ENCODE measurements at places on chromosomes 2 and 18.

GRCh38 chr2:37319754-37320609 is 4.7 kb downstream of the PRKD3 start:
- ATAC-seq = no peak

DNA sequence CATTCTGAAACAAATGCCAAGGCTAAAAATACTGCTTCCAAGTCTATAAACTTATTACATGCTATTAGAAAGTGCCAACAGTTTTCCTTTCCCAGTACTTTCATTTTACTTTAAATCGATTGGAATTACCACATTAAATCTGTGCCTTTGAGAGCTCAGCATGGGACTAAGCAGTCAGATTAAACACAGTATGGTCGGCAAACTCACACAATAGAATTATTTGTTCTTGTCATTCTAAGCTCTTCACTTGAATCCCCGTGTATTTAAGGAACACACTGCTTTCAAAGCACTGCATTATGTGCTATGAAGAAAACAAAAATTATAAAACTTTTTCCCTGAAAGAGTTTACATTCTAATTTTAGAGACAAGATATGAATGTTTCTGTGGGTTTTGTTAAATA is 444.4 kb upstream of the SLC39A10 start:
- no peak for ATAC-seq

GRCh38 chr2:191797500-191797899 is 49.4 kb downstream of the CAVIN2 start:
- ATAC-seq = no peak

- no peak for ATAC-seq
These were observed 217.1 kb upstream of the CYRIA start for GRCh38 chr2:16882706-16883105.

DNA sequence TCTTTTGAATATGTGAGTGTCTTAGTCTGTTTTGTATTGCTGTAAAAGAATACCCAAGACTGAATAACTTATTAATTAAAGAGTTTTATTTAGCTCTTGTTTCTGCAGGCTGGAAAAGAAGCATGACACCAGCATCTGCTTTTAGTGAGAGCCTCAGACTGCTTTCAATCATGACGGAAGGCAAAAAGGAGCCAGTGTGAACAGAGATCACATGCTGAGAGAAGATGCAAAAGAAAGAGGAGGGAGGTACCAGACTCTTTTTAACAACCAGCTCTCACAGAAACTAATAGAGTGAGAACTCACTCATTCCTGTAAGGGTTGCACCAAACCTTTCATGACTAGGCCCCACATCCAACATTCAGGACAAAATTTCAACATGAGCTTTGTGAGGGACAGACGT is 101.6 kb upstream of the HNMT start:
- ATAC-seq = no peak

- ATAC-seq = no peak
These were observed 121.8 kb downstream of the FHOD3 start for GRCh38 chr18:36419188-36419899.

- no peak for ATAC-seq
These were observed 99.2 kb downstream of the PTPRM start for GRCh38 chr18:7666195-7666776.

GRCh38 chr18:24263050-24263449 is 124.2 kb downstream of the CABYR start:
- no peak for ATAC-seq

DNA sequence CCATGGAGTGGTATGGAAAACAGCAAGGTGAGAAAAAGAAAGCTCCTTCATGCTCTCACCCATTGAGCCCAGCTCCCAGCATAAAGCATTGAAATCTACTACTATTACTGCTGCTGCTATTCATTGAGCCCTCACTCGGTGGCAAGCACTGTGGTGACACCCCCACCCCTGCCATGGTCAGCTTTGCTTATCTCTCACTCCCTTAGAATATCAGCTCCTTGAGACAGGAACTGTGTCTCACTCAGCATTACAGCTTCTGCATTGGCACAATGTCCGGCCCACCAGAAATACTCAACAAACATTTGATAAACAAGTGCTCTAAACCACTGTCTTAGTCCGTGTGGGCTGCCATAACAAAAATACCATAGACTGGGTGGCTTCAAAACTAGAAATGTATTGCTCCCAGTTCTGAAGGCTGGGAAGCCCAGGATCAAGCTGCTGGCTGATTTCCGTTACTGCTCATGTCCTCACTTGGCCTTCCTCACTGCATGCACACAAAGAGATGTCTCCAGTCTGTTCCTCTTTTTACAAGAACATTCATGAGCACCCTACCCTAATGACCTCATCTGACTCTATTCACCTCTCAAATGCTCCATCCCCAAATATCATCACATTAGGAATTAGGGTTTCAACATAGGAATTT is 116.3 kb downstream of the ZBTB7C start:
- ATAC-seq = no peak

- no peak for ATAC-seq
These were observed 199.2 kb upstream of the NT5C1B start for GRCh38 chr2:18788592-18788991.

DNA sequence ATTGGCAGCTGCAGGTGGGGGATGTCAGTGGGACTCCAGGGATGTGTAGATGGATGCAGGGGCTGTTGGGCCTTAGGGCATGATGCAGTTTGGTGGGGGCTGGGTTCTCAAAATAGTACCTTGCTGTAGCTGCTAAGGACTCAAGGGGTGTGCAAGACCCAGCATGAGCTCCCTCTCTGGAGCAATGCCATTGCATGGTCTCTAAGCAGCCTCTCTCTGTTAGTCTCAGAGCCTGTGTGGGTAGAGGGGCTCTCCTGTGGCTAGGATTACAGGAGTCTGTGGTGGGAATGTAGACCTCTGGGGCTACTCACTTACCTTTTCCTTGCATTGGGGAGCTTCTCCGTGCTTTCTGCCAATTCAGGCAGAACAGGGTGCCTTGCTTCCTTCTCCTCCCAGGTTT is 228.9 kb downstream of the LPIN1 start:
- no peak for ATAC-seq

DNA sequence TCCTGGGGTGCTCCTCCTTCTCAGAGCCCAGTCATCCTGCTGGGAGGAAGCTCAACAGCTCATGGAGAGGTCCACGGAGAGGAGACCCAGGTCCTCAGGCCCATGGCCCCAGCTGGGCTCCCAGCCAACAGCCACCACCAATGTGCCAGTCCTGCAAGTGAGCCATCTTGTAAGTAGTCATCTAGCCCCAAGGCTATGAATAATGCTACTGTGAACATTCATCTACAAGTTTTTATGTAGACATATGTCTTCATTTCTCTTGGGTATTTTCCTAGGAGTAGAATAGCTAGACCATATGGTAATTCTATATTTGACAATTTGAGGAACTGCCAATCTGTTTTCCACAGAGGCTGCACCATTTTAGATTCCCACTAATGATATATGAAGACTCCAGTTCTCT is 166.1 kb downstream of the MTCL1 start:
- no peak for ATAC-seq

DNA sequence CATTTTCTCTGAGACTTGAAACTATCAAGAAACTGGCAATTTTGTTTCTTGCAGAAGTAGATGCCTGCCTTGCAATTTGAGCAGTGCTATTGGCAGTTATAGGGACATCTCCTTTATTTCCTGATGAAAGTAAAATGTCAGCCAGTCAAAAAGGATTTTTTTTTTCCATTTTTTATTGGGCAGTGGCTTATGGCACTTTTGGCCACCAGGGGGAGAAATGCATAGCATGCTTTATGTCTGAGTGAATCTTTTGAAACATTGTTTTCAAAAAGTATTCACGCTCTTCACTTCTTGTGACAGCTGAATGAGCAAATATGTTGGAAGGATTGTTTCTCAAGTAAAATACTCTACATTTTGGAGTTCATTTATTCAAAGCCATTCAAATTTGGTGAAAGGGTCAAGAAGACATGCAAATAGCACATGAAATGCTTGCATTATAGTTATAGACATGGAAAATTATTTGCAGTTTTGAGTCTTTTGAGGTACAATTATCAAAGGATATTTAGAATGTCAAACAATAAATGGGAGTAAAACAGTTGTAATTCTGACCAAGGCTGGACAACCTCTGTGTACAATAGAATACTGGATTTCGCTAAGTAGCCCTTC is 491.0 kb downstream of the CDH2 start:
- no peak for ATAC-seq

DNA sequence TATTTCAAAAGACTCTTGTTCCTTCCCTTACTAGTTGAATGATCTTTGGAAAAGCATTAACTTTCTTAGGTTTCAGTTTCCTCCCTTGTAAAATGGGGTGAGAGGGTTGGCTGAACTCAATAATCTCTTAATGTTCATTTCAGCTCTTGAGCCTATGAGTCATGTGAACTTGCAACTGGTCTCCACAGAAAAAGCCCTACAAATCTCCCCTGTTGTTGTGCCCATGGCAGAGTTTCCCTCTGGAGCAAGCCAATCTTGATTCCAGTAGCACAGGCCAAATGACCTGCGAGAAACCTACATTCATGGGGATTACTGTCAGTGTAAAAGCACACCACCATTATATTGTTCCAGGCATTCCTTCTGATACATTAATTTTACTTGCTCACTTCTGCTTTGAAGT is 388.9 kb downstream of the ALK start:
- ATAC-seq = no peak

DNA sequence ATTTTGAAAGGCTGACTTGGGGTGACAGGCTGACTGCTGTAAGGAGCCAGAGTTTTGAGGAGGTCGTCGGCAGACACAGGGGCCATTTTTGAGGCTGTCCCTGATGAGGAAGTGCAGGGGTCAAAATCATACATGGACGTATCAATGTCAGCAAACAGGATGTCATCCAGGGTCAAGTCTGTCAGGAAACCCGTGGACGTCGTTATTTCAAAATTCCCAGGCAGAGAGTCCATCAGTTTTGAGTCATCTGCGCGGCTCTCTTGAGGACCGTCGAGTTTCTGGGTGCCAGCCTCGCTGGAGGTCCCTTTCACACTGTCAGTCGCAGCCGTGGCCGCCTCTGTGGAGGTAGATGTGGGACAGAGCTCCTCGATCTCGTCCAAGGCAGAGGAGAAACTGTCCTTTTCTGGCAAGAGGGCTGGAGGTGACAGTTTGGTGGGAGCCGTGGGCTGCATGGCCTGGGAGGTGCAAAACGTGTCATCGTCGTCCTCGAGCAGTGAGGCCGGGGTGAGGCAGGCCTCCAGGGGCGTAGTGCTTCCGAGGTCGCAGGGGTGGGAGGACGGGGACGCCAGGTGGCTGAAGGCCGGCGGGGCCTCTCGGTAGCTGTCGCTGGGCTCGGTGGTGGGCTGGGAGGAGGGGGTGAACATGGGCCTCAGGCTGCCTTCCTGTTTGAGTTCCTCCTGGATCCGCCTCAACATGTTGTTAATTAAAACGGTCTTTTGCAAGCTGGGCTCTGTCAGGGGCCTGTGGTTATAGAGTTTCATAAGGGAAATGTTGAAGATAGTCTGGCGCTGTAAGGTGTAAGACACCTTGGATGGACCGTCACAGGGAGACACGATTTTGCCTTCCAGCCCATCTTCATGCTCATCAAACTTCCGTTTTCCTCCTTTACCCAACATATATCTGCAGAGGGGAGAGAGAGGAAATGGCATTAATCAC is 17.5 kb downstream of the SERTAD2 start:
- ATAC-seq = no peak

DNA sequence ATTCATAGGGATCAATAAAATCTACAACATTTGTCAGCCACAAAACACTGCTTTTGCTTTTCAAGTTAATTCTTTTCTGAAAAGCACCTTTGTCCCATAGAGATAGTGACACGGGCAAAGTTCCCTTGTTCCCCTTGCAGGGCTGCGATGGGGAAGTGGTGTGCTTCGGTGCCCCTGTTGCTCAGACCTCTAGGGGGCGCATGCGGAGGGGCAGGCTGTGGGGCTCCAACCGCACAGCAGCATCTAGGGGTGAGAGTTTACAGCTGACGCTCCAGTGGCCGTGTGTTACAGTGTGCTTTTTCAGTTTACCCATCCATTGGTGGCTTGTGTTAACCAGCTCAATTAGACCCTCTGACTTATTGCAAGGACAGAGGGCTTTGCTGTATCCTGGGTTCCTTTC is 1432.2 kb upstream of the ACVR2A start:
- ATAC-seq = no peak

GRCh38 chr18:59928201-59928600 is 28.4 kb downstream of the PMAIP1 start:
- ATAC-seq = no peak

DNA sequence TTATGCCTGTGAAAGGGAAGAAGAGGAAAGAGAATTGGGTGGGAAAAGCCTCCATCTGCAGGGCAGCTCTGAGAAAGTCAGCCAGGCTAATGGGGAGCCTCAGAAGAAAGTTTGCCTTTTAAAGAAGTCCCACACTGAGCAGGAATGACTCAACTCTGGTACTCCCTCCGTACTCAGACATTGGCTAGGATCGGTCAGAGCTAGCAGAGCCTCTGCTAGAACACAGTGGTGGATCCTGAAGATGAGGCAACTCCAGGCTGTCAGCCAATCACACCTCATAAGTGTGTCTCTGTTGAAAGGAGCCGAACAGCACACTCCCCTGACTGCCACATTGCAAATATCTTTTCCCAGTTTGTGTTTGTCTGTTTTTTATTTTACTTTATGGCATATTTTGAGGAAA is 96.9 kb downstream of the HNRNPLL start:
- ATAC-seq = peak; percentile 51

- ATAC-seq = no peak
These were observed 170.2 kb downstream of the PRKCE start for GRCh38 chr2:45821558-45822271.

DNA sequence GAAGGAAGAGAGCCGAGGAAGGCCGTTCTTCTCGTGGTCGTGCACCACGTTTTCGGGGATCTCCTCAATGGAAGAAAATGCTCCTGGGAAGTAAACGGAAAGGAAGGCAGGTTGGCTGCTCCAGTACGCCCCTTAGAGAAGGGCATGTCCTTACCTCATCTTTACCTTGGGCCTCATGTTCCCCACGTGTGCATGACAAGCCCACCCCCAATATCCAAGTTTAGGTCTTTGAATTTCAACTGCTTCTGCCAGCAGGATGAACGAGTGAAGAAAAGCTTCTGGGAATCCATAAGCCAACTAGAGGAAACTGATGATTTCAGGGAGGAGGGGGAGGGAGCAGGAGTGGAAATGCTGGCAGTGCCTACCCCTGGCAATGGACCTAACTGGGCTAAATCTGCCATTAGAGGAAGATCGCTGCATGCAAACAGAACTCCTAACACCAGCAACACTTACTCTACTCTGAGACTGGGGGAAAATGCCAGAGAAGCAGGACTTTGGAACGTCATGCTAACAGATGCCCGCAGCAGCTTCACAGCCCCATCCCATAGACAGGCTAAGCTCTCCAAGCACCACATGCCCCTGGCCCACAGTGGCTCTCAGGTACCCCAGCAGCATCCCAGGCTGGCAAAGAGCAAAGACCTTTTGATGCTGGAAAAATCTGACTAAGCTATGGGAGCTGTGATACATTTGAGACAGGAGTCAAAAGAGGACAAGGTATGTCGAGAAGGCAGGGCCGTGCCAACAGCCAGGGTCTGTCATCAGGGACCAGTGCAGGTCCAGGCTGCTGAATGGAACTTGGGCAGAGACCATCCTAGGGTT is 21.7 kb downstream of the CHST10 start:
- no peak for ATAC-seq
